ENCODE measurements at places on chromosomes 11 and 22.
A peak's percentile ranks its signal among the peaks of the same experiment; 100 is the strongest.

- DNase-seq: no peak
Measured at GRCh38 chr22:28172892-28173670, 254.0 kb upstream of the PITPNB start.

DNA sequence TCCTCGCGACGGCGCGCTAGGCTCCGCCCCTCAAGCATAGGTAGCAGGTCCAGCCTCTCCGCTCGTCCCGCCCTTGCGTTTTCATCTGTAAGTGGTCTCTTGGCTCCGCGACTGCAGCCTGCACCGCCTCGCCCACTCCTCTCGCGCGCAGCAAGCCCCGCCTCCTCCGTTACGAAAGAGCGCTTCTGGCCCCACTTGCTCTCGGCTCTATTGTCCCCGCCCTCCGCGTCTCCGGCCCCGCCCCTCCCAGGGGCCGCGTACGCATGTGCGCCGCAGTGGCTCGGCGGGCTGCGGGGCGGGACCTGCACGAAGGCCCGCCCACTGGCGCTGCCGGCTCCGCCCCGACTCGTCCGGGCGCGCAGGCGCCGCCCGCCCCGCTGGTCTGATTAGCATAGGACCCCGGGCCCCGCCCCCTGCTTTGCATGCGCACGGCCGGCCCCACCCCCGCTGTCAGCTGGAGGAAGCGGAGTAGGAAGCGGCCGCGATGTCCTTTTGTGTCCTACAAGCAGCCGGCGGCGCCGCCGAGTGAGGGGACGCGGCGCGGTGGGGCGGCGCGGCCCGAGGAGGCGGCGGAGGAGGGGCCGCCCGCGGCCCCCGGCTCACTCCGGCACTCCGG is at the start of gene ESRRA:
Gene ESRRA, plus strand, starts transcription at position 450 of the 616 bp plus-strand sequence. CDS start 1,656 bp downstream, outside the sequence.
- DNase-seq: peak; percentile 98

GRCh38 chr11:127362754-127363308 is 362.3 kb upstream of the KIRREL3 start:
- DNase-seq: no peak

GRCh38 chr11:129333873-129334272 is 41.8 kb upstream of the BARX2 start:
- DNase-seq: no peak

GRCh38 chr22:40107851-40108378 is 69.8 kb upstream of the TNRC6B start:
- no peak for DNase-seq

- DNase-seq: no peak
Measured at GRCh38 chr11:1338201-1339065, 29.0 kb upstream of the TOLLIP start.

GRCh38 chr22:42444077-42444904 is 12.1 kb upstream of the NFAM1 start:
- peak; percentile 65 for DNase-seq

DNA sequence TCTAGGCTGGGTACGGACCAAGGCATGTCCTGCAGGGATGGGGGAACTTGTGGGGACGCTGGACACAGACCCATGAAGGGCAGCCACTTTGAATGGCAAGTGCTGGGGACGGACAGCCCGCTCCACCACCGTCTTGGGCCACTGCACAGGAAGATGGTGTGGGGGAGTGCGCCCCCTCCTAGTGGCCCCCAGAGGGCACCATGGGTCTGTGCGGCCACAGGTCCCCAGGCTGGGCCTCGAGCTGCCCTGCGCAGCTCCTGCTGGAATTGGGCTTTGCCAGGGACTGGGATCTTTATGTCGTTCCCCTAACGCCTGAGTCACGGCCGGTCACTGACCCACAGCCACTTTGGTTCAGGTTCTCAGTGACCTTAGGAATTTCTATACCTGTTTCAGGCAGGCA is 44.4 kb downstream of the NAT10 start:
- peak; percentile 29 for DNase-seq

- peak; percentile 7 for DNase-seq
Measured at GRCh38 chr22:38347944-38348750, 30.9 kb upstream of the CSNK1E start.

- DNase-seq: no peak
Measured at GRCh38 chr11:3947061-3947460, 91.6 kb downstream of the STIM1 start.

DNA sequence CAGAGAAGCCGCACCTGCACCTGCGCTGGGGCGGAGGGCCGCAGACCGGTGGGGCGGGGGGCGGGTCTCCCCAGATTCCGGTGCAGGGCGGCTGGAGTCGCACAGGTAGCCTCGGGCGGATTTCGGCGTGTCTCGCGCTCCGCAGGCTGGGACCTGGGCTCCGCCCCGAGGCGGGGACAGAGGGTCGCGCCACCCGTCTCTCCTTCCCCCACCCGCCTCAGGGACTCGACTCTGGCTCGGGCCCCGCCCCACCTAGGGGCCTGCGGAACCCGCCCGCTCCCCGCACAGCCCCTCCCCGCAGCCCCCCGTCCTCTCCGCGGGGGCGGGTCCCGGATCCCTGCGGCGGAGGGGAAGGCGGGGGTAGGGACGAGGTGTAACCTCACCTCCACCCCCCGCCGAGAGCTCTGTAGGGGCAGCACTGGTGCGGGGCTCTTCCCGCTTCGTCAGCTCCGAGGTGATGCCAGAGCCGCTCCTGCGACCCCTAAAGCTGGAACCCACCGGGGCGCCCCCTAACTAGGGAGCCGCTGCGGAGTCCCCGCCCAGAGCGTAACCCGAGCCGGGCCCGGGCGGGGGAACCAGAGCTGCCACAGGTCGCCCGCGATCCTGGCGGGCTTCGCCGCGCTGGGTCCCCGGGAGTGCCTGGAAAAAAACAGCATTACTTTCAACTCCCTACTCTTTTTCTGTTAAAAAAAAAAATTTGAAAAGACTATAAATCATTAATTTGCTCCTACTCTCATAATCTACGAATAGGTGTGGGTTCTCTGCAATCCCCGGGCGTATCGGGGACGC is at the start of gene SLC29A2:
Gene SLC29A2, minus strand, starts transcription at position 134 of the 789 bp plus-strand sequence. CDS start 169 bp downstream, outside the sequence.
- DNase-seq: peak; percentile 93

GRCh38 chr11:22115470-22116029 is 77.3 kb upstream of the ANO5 start:
- peak; percentile 86 for DNase-seq

DNA sequence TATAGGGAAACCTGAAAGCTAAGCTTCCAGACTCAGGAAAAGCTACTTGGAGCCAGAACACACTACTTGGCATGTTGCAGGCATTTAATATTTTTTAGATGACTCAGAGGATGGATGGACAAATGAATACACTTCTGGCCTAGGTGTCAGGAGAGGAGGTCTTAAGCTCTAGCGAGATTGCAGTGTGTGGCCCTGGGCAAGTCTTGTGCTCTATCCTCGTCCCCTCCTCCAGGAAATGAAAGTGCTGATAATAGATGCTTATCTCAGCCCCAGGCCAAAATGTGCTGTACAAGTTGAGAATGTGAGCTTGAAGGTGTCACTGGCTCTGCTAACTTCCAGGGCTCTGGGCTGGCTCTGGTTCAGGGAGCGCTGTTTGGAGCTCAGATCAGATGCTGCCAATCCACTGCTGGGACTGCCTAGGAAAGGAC is 136.3 kb downstream of the PKNOX2 start:
- no peak for DNase-seq

- peak; percentile 91 for DNase-seq
Measured at GRCh38 chr22:29470159-29470855, 9.7 kb upstream of the NEFH start.

DNA sequence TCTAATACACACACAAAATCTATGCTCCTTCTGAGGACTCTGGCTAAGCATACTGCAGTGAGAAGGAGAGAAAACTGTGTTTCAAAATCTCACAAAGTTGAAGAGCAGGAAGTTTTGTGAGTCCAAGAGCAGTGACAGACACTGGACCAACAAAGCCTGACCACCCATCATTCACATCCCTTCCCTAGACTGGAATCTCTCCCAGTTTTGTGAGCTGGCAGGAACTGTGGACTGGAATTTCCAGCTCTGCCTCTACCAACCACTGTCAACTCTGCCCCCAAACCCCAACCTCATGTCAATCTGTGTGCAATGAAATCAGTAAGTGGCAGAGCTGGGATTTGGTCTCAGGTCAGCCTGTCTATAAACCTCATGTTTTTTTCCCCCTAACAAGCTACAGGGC is 112.6 kb downstream of the ARL14EP start:
- DNase-seq: no peak

DNA sequence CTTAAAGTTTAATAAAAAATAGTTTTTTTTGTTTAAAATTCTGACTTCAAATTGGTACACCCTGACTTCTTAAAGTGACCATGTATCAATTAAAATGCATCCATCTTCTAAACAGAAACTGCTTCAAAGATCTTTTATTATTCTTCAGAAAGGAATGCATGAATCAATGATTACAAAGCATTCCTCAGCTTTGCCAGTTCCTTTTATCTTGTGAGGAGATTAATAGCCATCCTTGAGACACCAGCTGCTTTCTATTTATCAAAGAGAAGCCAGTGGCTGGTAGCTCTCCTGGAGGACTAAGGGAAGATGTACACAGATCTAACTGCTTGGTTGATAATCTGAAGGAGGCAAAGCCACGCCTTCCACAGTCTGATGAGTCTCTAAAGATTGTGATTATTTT is 2222.5 kb downstream of the LRRC4C start:
- no peak for DNase-seq

- DNase-seq: no peak
Measured at GRCh38 chr11:128412847-128413791, 174.2 kb downstream of the ETS1 start.

DNA sequence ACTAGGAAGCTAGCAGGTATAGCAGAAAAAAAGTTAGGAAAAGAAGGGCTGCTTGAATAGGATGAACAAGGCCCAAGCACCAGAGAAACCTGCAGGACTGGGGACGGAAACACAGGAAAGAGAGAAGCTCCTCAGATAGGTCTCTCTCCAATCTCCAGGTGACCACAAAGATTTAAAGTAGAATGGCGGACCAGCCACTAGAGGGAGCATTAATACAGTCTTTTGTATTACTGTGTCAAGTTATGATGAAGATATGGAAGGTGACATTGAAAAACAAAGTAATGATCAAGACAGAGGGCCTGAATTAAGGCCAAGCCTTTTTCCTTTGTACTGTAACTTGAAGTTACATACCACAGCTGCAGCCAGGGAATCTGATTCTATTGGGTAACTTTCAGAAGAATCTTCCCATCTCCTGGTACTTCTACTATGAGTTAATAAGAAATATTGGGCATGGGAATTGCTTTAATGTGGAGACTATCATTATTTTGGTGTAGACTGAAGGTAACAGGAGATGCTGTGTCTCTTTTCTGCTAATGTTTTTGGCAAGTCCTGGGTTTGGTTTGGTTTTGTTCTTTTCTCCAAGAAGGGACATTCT is 33.8 kb downstream of the OR2AG2 start:
- peak; percentile 32 for DNase-seq

GRCh38 chr11:6646918-6647679 is 8.5 kb downstream of the DCHS1 start:
- no peak for DNase-seq

- DNase-seq: no peak
Measured at GRCh38 chr11:83549984-83550667, 264.0 kb upstream of the CCDC90B start.

- DNase-seq: no peak
Measured at GRCh38 chr22:47110817-47111443, 348.5 kb downstream of the TBC1D22A start.

DNA sequence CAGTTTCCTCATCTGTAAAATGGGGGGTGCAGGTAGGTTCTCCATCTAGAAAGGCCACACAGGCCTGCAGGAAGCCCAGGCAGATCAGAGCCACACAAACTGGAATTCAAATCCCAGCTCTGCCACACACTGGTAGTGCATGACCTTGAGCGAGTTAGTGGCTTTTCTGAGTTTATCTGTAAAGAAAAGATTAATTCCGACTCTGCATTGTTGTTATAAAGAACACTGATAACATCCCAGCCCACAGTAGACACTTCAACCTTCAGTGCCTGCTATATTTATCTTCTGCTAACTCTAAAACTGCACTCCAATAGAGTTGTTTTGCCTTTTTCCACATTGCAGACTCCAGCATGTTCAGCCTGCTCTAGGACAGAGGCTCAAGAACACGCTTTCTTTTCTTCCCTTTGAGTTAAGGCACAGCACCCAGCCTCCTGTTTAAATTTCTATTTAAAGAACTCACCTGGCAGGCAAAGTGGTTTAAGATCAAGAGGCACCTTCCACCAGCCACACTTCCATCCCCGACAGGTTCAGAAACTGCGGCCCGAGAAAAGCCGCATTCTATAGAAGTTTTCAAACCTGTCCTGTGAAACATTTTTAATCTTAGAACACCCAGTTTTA is 133.9 kb downstream of the PLEKHA7 start:
- no peak for DNase-seq

DNA sequence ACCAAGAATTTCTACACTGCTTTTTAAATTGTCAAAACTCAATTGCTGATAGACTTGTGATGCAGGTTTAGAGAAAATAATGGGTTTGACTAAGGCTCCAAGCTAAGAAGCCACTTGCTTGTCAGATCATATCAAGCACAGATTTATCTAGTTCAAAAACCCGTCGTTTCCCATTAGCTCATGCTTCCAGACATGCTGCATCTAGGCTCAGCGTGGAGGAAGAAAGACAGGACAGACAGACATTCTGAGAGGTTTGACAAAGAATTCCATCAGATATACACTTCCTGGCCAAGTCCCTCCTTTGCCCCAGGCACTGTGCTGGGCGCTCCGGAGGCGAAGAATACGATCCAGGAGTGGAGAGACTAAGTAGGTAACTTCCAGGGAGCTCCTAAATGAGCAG is 76.8 kb downstream of the KCNC1 start:
- no peak for DNase-seq

GRCh38 chr22:32583074-32583682 is 108.6 kb downstream of the FBXO7 start:
- no peak for DNase-seq

DNA sequence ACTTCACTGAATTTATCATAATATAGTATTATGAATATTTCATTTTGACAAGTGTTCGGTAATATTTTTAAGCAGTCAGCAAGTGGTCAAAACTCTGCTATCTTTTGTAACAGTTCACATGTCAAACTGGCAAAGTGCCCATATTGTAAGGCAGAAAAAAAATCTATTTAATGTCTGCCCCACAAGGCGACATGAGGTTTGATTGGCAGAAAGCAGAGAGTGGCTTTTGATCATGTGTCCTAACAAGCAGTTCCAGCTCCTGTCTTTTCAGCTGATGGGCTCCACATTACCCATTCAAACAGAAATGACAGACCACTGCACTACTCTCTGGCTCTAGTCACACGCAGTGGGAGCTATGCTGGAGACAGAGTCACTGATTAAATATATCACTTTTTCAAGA is 59.0 kb downstream of the SOX6 start:
- DNase-seq: no peak

GRCh38 chr11:117731722-117732290 is 65.2 kb downstream of the DSCAML1 start:
- DNase-seq: no peak

DNA sequence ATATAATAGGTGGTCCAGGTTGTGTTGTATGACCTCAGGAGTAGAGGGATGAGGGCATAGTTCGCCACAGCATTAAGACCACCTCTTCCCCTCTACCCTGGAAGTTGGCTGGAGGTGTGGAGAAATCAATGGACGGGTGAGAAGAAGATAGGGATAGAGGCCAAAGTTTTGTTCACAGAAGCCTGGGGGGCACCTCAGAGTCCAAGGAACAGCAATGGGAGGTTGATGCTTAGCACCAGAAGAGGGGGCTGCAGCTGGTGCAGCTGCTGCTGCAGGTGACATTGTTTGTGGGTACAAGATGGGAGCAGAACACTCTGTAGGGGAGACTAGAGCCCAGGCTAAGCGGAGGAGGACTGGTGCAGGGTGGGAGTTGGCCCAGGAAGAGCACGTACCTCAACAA is 31.2 kb upstream of the SPON1 start:
- DNase-seq: no peak
